CD4-positive, alpha-beta T cell treated with Interleukin-1 beta for 1 hour (primary cell): ENCODE measurements at places on chromosomes 4 and X.

DNA sequence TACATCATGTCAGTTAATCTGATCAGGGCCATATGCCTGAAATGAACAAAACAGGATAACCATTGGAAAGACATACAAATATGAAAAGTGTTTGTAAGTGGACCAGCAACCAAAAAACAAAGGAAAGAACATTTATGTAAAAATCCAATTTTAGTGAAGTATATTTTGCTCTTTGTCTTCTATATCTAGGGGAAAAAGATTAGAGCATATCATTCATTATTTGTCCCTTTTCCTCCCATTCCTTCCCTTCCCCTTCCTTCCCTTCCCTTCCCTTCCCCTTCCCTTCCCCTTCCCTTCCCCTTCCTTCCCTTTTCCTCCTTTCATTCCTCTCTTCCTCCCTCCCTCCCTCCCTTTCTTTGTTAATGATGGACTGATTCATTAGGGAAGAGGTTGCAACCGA lies 1.8 kb upstream of the GNRHR start:
- DNase-seq = no peak

- DNase-seq = no peak
These were observed 1.4 kb downstream of the SLC16A2 start for GRCh38 chrX:74422576-74423288.

DNA sequence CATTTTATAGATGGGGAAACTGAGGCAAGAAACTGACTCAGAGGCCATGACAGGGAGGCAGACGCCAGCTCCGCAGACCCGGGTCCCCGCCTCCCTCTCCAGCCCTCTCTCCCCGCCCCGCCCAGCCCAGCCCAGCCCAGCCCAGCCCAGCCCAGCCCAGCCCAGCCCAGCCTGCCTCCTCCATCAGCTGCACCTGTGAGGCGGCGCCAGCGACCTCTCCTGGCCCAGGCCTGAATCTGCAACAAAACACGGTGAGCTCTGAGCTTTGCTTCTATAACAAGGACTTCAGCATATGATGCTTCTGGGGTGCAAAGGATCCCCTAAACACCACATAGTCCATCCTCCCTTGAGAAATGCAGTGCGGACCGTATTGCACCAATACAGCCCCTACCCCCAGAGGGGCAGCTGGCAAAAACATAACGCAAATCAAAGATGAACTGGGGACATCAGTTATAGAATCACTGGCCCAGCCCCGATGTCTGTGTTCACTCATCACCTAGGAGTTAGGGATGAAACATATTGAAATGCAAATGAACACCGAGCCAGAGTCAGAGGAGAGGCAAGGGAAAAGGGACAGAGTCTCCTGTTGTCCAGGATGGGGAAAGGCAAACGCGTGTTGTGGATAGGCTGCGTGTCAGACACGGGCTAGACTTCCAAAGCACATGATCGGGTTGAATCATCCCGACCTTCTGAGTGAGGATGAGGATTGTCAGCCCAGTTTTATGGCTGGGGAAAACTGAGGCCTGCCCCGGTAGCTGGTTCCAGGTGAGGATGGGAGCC lies 216.1 kb upstream of the PSAPL1 start:
- peak; percentile 39 for DNase-seq

DNA sequence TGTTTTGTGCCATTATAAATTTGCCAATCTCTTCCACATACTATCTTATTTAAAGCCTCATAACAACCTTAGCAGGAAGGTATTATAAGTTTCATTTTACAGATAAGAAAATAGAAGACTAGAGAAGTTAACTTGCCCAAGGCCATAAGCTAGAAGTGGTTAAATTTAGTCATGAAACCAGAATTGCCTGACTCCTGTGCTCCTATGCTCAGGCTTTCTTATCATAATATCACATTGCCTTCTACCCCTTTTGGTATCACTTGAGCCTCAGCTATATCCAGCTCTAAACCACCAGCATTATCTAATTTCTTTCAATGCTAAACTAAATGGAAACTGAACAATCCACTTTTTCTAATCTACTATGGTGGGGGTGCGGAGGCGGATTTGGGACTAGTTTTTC lies 164.7 kb downstream of the GBA3 start:
- no peak for DNase-seq

DNA sequence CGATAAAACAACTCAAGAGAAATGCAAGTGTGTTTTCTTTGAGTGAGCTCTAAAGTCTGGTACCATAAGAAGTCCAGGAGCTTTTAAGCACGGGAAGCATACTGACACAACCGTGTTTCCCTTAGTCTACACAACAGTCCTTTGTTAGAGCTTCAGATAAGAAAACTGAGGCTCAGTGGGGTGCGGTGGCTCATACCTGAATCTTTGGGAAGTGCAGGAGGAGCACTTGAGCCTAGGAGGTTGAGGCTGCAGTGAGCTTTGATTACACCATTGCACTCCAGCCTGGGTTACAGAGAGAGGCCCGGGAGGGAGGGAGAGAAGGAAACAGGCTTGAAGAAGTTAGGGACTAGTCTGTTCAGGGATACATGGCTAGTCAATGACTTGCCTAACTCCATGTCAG lies 21.9 kb downstream of the LEF1 start:
- no peak for DNase-seq

GRCh38 chr4:69831646-69832325 lies 28.2 kb downstream of the SULT1E1 start:
- DNase-seq = peak; percentile 13
